CD4-positive, alpha-beta T cell treated with Interleukin-10 for 1 hour (primary cell): ENCODE measurements at places on chromosomes 3 and 15.

GRCh38 chr3:120125992-120126391 lies 31.7 kb upstream of the GSK3B start:
- no peak for DNase-seq

- peak; percentile 57 for DNase-seq
Measured at GRCh38 chr3:143847787-143848631, at the start of gene SLC9A9. SLC9A9 (minus strand) TSS chr3:143848468; CDS start chr3:143848322, 146 bp downstream.

GRCh38 chr3:57244946-57245345 lies 17.4 kb downstream of the APPL1 start:
- DNase-seq = no peak

DNA sequence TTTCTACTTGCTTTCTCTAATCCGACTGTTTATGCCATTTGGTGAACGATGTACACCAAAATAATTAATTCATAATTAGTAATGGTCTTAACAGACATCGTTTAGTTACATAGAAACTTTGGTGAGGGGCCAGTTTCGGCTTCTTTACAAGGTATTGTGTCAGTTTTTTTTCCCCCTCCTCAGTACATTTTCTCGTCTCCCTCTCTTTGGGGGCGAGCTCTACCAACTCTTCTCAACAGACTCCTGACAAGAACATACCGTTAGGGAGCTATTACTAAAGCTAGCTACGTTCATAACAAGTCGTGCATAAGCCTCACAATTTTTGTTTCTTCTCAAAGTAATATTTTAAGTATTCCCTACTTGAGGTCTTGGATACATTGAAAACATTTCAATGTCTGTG lies 1.4 kb downstream of the U2SURP start:
- no peak for DNase-seq

DNA sequence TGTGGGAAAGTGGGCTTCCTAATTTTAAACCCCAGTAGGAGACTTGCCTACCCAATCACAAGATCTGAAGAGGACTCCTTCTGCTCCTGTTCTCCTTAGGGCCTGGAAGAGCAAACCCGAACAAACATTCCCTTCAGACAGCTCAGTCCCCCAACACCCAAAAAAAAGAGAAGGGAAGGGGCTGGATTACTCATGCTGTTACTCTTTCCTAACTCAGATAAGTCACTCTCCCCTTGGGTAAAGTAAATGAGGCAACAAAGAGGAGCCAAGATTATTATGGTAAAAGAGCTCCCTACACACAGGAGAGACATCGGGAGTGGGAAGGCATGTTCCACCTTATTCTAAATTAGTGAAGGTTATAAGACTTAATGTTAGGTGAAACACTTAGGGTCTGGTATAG lies 18.1 kb upstream of the LEKR1 start:
- no peak for DNase-seq

DNA sequence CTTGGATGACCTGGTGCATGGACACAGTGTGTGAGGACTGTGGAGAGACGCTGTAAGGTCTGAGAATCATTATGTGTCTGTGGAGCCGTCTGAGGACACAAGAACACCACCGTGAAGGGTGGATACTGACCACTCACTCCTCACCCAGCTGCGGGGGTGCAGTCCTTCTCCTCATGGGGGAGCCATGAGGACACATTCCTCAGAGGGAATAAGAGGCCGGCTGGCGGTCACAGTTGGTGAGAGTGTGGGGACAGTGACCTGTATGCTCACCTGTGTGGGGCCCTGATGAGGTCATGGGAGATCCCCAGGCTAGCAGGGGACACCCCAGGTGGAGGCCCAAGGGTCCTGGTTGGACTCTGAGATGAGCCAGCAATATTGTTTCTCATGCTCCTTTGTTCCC lies 2.5 kb upstream of the TRPM1 start:
- DNase-seq = no peak

- no peak for DNase-seq
Measured at GRCh38 chr15:90609242-90610180, 79.8 kb downstream of the CRTC3 start.
